ENCODE measurements at places on chromosomes 3 and 15. TPM values are rescaled to one million over a fixed set of nuclear protein-coding genes. Genes with fewer than 3 reads are reported as not detected.

The OXSM gene
- 8.5 TPM for total RNA-seq

The SLC6A11 gene
- not detected for total RNA-seq

The MKRN3 gene
- total RNA-seq, result not detected

The VEPH1 gene
- 62.6 TPM for total RNA-seq

The PLAAT1 gene
- not detected for total RNA-seq

The SYNPR gene
- not detected for total RNA-seq

The SERPINI1 gene
- total RNA-seq, result 11.8 TPM

The UBA3 gene
- 68.7 TPM for total RNA-seq

The CAND2 gene
- total RNA-seq, result 4.1 TPM

The CCR2 gene
- total RNA-seq, result not detected

The TMEM266 gene
- 0.06 TPM for total RNA-seq

The MOBP gene
- not detected for total RNA-seq

The ENTPD3 gene
- 0.31 TPM for total RNA-seq

The LRRC31 gene
- total RNA-seq, result not detected

The DUOXA2 gene
- not detected for total RNA-seq

The GOLGA8J gene
- total RNA-seq, result 0.13 TPM

The CCR9 gene
- total RNA-seq, result not detected

The TUSC7 gene
- not detected for total RNA-seq

The NR1I2 gene
- total RNA-seq, result under 0.01 TPM

The GOLGA8N gene
- total RNA-seq, result 10.3 TPM

The MYZAP gene
- total RNA-seq, result 0.66 TPM

The ATP13A5 gene
- not detected for total RNA-seq

The OIP5 gene
- 4.9 TPM for total RNA-seq

The OR5H15 gene
- not detected for total RNA-seq

The KBTBD8 gene
- 38.1 TPM for total RNA-seq

The IL16 gene
- total RNA-seq, result 0.40 TPM

The CACNA2D3 gene
- total RNA-seq, result 0.79 TPM

The DENND6A gene
- 19.6 TPM for total RNA-seq

The IGDCC3 gene
- total RNA-seq, result not detected

The GALNT15 gene
- total RNA-seq, result 11.5 TPM

The ZDHHC23 gene
- 3.8 TPM for total RNA-seq

The RHCG gene
- total RNA-seq, result 0.13 TPM

The OXTR gene
- total RNA-seq, result 0.79 TPM

The PLS1 gene
- 0.66 TPM for total RNA-seq

The GP5 gene
- total RNA-seq, result 0.26 TPM

The GPR149 gene
- not detected for total RNA-seq

The SH2D7 gene
- total RNA-seq, result not detected

The MINDY4B gene
- total RNA-seq, result not detected

The GATM gene
- total RNA-seq, result 0.37 TPM

The UBE2E1 gene
- 83.3 TPM for total RNA-seq

The FGD5 gene
- 5.4 TPM for total RNA-seq

The AMOTL2 gene
- 69.0 TPM for total RNA-seq

The CPB1 gene
- not detected for total RNA-seq

The RYR3 gene
- total RNA-seq, result not detected

The CACNA1D gene
- total RNA-seq, result 0.44 TPM

The DNAH12 gene
- total RNA-seq, result under 0.01 TPM

The MNS1 gene
- total RNA-seq, result 4.0 TPM

The SRPRB gene
- total RNA-seq, result 64.0 TPM

The ERICH6 gene
- total RNA-seq, result 0.06 TPM

The SLC22A13 gene
- total RNA-seq, result 0.13 TPM

The CCDC39 gene
- total RNA-seq, result 0.12 TPM

The RBP2 gene
- not detected for total RNA-seq

The AADACL2 gene
- total RNA-seq, result not detected

Measured in aortic smooth muscle cell (primary cell).